ENCODE measurements at places on chromosomes 6 and 20. TPM values are rescaled to one million over a fixed set of nuclear protein-coding genes. Genes with fewer than 3 reads are reported as not detected.

POM121L2 gene
- total RNA-seq = not detected

SLC12A5 gene
- total RNA-seq = under 0.01 TPM

PRND gene
- total RNA-seq = not detected

KCNQ5 gene
- 0.34 TPM for total RNA-seq

IPCEF1 gene
- total RNA-seq = 0.47 TPM

FAM209B gene
- not detected for total RNA-seq

MOG gene
- total RNA-seq = not detected

RWDD2A gene
- total RNA-seq = 3.0 TPM

PPIL6 gene
- total RNA-seq = 1.4 TPM

UBE2V1 gene
- 28.1 TPM for total RNA-seq

C2 gene
- 2.0 TPM for total RNA-seq

ADGB gene
- total RNA-seq = not detected

LSM2 gene
- 19.1 TPM for total RNA-seq

EYS gene
- not detected for total RNA-seq

ABHD16B gene
- not detected for total RNA-seq

ADGRF4 gene
- total RNA-seq = not detected

SIRPB1 gene
- 0.17 TPM for total RNA-seq

HLA-E gene
- total RNA-seq = 187 TPM

LEMD2 gene
- total RNA-seq = 36.8 TPM

HLA-B gene
- total RNA-seq = 192 TPM

PRICKLE4 gene
- not detected for total RNA-seq

CST4 gene
- not detected for total RNA-seq

MYCT1 gene
- total RNA-seq = not detected

NOX3 gene
- not detected for total RNA-seq

TNFRSF21 gene
- 19.2 TPM for total RNA-seq

SF3B5 gene
- 105 TPM for total RNA-seq

PLCB1 gene
- total RNA-seq = 24.9 TPM

KIAA1755 gene
- total RNA-seq = 3.3 TPM

ARMC12 gene
- 0.32 TPM for total RNA-seq

PM20D2 gene
- total RNA-seq = 0.63 TPM

DSP gene
- total RNA-seq = 0.16 TPM

HLA-DPA1 gene
- total RNA-seq = 2.4 TPM

FNDC11 gene
- 0.95 TPM for total RNA-seq

TSHZ2 gene
- total RNA-seq = 0.63 TPM

LHFPL5 gene
- total RNA-seq = not detected

MTFR2 gene
- total RNA-seq = 0.16 TPM

BNIP5 gene
- under 0.01 TPM for total RNA-seq

LAMA4 gene
- total RNA-seq = 569 TPM

DNAH8 gene
- total RNA-seq = under 0.01 TPM

LRP11 gene
- total RNA-seq = 62.1 TPM

ANKRD66 gene
- total RNA-seq = not detected

TMEM14B gene
- 82.0 TPM for total RNA-seq

TBXT gene
- total RNA-seq = not detected

MUC21 gene
- not detected for total RNA-seq

MAN1A1 gene
- 53.1 TPM for total RNA-seq

FBXO5 gene
- total RNA-seq = 2.1 TPM

SPATA25 gene
- 1.4 TPM for total RNA-seq

ELOVL2 gene
- not detected for total RNA-seq

PREP gene
- total RNA-seq = 16.1 TPM

BPIFA1 gene
- not detected for total RNA-seq
